ENCODE measurements at places on chromosomes 2 and 18.

GRCh38 chr2:71950256-71951082 is 197.2 kb downstream of the CYP26B1 start:
- no peak for DNase-seq

- no peak for DNase-seq
These were observed 31.2 kb downstream of the PTPN18 start for GRCh38 chr2:130387071-130387400.

- DNase-seq: no peak
These were observed 97.8 kb downstream of the VSNL1 start for GRCh38 chr2:17638196-17638743.

GRCh38 chr2:61705625-61706024 is 148.2 kb downstream of the FAM161A start:
- DNase-seq: no peak

DNA sequence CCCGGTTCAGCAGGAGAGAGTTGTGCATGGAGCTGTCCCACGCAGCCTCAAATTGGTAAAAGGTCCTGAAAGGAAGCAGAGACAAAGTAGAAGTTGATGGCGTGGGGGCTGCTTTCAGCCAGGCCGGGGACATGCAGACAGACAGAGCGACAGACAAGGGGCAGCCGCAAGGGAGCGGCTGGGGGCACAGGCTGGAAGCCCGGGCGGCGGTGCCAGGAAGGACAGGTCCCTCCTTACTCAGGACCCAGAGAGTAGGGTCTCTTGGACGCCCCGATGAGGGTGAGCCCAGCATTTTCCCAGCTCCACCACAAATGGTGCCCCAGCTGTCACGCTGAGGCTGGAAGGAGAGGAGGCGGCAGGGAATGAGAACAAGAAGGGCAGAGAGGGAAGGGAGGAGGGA is 35.2 kb downstream of the AQP12A start:
- no peak for DNase-seq

DNA sequence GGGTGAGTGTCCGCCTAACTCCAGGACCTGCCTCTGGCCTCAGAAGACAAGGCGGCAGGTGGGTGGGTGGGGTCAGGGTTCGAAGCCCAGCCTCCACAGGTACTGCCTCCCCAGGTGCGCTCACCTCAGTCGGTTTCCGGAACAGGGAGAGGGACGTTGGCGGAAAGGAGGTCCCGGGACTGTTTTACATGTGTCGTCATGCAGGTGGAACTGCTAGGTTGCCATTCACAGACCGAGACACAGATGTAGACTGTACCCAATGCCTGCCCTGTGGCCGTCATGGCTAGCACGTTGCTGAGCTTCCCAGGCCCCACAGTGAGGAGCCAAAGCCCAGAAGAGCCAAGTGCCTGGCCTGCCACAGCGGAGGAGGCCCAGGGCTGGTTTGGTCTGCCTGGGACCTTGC is 284.0 kb upstream of the HS6ST1 start:
- no peak for DNase-seq

- no peak for DNase-seq
These were observed 80.0 kb upstream of the CHRNA1 start for GRCh38 chr2:174844295-174844708.

GRCh38 chr2:45194596-45194995 is 185.3 kb upstream of the SIX2 start:
- DNase-seq: no peak
